ENCODE measurements at places on chromosomes 4 and X.

GRCh38 chr4:108029016-108029720, 39.5 kb downstream of the HADH start:
- DNase-seq: no peak

- no peak for DNase-seq
Observed at GRCh38 chrX:42772874-42773273, 5.1 kb downstream of the PPP1R2C start.

- DNase-seq: no peak
Observed at GRCh38 chr4:105092768-105093167, 53.9 kb upstream of the TET2 start.

DNA sequence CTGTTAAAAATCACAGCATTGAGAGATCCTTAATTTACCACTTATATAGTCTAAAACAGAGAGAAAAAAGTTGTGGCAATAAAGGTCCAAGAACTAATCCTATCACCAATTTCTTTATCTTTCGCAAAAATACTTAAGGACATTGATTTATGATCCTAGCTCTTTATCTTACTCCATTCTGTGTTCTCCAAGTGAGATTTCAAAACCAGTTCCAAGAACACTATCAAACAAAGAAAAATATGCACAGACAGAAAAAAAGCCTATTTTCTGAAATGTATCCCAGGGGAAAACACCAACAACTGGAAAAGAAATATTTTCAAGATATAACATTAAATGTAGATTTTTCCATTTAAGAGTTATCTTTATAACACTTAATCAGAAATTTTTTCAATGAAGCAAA, 172.8 kb downstream of the APBB2 start:
- no peak for DNase-seq

DNA sequence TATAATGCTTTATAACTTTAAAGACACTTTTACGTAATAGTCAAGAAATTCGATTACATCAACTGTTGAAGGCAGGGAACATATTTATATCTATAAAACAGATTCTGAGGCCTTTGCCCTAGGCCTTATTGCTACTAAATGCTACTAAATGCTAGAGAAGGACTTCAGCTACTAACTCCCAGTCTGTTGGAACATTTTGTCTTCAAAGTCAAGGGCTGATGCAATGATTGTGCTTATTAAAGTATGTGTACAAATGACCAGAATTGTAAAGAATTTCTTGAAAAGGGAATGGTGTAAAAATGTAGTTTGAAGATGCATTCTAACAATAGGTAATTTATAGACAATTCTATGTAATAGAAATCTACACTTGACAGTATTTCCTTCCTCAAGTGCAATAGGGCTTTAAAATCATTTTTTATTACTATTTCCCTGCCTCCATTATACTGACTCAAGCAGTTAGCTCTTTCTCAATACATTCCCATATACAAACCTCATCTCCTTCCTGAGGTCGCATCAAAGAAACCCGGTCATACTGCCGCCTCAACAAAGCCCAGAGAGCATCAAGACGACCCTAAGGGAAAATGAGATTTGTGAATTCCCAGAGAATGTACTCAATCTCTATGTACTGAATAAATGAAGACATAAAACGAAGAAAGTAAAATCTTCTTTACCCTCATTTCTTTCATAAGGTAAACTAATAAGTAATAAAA, 95.7 kb downstream of the ANTXR2 start:
- no peak for DNase-seq

DNA sequence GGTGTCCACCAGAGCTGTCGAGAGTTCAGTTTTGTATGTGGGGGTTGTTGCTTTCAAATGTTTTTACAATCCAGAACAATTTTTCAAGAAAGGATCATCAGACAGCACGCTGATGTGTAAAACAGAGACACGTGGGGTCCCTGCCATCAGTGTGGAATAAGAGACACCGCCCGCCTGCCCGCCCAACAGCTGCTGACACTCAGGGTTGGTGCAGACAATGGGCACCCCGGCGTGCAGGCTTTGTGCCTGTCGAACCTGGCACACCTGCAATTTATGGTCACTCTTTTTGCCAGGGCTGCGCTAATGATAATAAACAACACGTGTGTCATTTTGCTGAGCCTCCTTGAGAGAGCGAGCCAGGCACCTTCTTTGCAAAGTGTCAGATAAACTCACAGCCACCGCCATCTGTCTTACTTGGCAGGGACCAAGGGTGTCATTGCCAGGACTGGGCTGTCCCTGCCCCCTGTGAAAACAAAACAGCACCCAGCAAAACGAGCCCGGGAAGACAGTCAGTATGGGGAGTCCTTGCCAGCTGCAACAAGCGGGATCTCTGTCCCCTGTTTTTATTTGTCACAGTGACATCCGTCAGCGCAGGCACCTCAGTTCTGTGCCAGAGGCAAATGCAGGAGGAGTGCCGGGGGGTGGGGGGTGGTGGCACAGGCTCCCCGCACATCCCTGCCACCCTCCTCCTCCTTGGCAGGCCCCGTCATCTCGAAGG, 69.1 kb downstream of the PSAPL1 start:
- no peak for DNase-seq

DNA sequence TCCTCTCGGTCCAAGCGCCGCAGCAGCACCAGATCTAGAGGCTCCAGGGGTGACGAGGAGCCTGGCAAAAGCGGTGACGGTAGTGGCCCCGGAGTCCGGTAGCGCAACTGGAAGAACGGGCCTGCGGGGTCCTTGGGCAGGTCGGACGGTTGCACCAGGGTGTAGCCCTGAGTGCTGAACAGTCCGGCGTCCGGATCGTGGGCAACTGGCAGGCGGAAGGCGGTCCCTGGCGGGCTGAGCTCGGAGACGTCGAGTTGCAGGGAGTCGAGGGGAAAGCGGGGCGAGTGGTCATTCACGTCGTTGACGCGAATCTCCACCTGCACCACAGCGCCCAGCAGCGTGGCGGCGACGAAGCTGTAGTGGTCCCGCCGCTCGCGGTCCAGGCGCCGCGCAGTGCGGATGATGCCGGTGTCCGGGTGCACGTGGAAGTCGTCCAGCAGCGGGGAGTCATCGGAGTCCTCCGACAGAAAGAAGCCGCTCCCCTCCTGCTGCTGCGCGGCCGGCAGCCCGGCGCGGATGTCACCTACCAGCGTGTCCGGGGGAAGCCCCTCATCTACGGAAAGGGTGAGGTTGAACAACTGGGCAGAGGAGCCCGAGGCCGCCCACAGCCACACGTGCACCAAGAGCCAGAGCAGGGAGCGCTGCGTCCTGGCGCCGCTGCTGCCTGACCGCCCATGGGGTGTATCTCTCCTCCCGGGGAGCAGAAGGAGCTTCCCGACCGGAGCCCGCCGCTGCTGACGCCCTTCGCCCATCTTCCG, 837 bp downstream of the DCHS2 start:
- no peak for DNase-seq

GRCh38 chr4:180808862-180809261, 1434.3 kb upstream of the TENM3 start:
- no peak for DNase-seq

DNA sequence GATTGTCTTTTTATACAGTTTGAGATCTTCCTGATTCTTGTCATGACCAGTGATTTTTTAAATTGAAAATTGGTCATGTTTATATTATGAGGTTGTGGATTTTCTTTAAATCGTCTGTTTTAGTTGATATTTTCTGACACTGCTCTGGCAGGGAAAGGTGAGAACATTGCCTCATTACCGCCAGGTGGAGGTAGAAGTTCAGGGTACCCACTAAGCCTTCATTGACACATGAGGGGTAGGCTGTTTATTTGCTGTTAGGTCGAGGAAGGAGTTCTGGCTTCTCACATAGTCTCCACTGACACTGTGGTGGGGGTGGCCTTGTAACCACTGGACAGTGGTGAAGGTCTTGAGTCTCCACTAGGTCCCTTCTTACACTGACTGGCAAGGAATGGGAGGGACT, 117.6 kb upstream of the GPR101 start:
- DNase-seq: no peak
